ENCODE measurements at places on chromosomes 13 and 19. TPM values are rescaled to one million over a fixed set of nuclear protein-coding genes. Genes with fewer than 3 reads are reported as not detected.

Gene NLRP7
- total RNA-seq = 0.15 TPM

Gene PNMA8C
- total RNA-seq = 0.18 TPM

Gene OR10H1
- not detected for total RNA-seq

Gene ZNF473
- total RNA-seq = 6.8 TPM

Gene JAK3
- 15.9 TPM for total RNA-seq

Gene POU2F2
- 6.1 TPM for total RNA-seq

Gene BEST2
- total RNA-seq = not detected

Gene PSG3
- not detected for total RNA-seq

Gene ZNF93
- total RNA-seq = 3.7 TPM

Gene MAMSTR
- total RNA-seq = 1.5 TPM

Gene FAM216B
- 17.0 TPM for total RNA-seq

Gene FBXL3
- total RNA-seq = 57.7 TPM

Gene THSD8
- 1.5 TPM for total RNA-seq

Gene RXFP2
- total RNA-seq = not detected

Gene SH2D3A
- total RNA-seq = 21.2 TPM

Gene ZNF470
- 3.5 TPM for total RNA-seq

Measured in lower lobe of right lung (tissue), 2 donors.